ENCODE measurements at places on chromosomes 2 and 18.
A peak's percentile ranks its signal among the peaks of the same experiment; 100 is the strongest.

GRCh38 chr18:48100651-48101165 lies 170.2 kb upstream of the SMAD2 start:
- peak; percentile 68 for DNase-seq

DNA sequence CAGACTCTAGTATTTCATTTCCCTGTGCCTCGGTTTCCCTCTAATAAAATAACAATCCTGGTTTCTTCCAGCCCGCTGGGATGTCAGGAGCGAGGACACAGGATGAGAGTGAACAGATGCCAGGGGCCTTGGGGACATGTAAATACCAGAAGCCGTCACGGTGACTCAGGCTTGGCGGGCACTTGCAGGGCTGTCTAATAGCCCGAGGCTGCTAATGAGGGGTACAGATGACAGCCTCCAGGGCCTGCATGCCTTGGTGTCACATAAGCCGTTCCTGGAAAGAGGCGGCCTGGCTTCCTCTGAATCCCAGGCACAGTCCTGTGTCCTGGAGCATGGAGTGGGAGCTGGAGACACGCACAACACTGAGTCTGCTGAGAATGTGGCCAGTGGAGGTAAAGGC lies 28.2 kb downstream of the HS1BP3 start:
- no peak for DNase-seq

DNA sequence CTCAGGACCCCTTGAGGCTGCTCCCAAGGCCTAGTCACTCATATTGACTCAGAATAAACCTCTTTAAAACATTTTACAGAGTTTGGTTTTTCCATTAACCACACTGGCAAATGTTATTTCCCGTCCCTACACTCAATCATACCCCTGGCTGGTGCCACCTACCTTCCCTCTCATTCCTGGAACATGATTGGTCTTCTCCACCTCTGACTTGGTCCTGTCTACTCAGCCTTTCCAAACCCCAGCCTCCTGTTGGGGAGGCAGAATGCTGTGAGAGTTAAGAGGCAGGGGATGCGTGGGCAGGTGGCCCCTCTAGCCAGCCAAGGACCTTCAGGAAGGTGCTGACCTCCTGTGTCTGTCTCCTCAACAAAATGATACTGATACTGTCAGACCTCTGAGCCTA lies 149.3 kb downstream of the CABLES1 start:
- no peak for DNase-seq

DNA sequence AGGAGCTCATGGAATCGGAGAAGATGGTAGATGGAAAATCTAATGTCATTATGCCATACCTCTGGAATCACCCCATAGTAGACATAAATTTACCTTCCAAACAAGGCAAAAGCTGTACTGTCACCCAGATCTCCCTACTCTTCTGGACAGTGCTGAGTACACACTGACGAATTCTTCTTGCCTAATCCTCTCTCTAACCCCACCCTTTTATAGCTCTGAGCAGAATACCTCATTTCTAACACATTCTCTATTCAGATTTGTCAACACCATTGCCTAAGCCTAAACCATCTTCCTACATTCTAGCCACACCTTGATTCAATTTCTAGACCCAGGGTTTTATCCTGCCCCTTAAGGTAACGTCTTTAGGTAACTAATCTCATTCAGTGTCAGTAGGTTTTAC lies 321.0 kb upstream of the NRP2 start:
- no peak for DNase-seq

DNA sequence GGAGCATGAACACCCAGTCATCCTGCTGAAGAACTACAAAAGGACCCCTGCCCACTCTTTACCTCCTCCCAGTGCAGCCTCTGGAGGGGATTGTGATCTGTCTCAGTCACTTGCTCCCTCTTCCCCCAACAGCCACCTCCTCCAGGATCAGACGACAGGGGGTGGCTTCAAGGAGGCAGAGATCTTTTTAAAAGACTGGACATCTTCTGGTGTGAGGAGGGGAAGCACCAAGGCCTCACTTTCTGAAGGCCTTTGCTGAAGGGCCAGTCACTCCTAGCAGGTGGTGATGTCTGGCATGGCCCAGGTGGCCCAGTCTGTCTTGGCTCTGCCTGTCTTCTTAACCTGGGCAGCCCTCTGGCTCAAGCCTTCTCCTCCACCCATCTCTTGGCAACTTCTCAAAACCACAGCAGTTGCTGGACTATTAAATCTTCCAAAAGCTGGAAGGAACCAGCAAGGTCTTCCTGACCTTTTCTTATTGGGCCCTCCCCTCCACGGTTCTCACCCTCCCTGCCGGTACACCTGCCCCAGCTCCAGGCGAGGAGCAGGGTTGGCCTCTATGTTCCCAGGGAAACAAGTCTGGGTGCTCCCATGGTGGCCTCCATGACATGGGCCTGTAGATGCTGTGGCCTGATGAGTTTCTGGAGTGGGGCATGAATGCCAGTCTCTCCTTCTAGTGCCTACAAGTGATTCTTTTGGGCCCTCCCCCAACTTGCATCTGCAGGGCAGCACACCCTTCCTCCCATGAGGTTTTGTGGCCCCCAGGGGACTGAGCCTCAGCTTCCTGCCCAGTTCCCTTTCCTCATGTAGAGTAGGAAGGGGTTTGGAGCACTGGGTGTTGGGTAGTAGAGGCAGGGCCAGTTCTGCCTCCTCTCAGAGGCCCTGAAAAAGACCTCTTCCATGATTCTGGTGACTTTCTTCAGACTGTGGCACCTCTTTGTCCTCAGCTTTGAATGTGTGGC lies 5.0 kb upstream of the ATP6V1B1 start:
- DNase-seq, result peak; percentile 26

DNA sequence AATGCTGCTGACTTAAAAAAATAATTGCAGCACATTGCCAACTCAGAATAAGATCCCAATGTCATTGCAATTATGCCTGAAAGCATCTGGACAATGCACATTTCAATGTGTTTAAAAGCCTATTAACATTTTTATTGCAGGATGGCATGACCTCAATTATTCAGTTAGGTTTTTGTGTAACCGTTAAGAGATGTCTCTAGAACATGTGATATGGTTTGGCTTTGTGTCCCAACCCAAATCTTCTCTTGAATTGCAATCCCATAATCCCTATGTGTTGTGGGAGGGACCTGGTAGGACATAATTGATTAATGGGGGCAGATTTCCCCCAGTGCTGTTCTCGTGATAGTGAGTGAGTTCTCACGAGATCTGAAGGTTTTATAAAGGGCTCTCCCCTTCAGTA lies 43.2 kb upstream of the ZC3H15 start:
- no peak for DNase-seq

- DNase-seq, result no peak
These were observed 37.2 kb downstream of the SLC40A1 start for GRCh38 chr2:189543367-189543766.

Measured in H1 (cell line).